ENCODE measurements at places on chromosomes 4 and X.

DNA sequence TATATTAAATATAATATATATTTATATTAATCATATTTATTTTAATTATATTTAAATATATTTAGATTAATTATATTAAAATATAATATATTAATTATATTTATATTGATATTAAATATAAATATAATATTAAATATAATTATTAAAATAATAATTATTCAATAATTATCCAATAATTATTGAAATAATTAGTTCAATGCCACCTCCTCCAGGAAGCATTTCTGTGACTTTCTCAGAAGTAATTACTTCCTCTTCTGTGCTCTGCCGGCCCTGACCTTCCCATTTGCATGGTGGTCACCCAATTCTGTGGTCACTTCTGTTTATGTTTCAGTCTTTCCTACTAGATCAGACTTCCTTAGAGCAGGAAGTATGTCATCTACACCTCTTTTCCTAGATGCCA is 45.8 kb downstream of the EVC2 start:
- DNase-seq, result peak; percentile 5

DNA sequence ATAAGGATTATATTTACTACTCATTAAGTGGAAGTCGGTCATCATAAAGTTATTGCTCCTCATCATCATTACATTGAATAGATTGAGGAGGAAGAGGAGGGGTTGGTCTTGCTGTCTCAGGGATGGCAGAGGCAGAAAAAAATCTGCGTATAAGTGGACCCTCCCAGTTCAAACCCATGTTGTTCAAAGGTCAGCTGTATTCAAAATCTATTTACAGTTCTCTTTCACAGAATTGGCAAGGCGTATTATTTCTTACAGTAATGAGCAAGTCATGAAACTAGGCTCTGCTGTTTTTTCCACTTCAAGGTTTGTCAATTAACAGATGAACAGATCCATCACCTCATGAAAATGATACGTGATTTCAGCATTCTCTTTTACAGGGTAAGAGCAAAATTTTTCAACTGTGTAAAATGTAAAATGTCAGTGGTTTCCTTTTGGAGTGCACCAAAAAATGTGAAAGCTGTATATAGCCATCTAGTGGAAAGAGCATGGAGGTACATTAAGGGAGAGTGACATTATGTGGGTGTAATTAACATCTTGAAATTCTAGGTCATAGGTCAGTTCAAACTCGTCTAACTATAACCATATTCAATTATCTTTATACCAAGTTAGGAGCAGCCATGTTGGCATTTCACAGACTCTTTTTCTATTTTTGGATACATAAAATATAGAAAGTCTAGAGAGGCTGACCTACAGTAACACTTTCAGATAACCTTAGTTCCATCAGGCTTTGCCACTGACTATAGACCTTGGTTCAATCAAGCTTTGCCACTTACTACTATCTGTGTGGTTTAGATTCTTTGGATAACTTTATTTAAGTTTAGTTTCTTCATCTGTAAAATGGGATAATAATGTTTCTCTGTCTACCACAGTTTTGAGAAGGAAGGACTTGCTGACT is 30.1 kb downstream of the NEIL3 start:
- DNase-seq, result peak; percentile 50

DNA sequence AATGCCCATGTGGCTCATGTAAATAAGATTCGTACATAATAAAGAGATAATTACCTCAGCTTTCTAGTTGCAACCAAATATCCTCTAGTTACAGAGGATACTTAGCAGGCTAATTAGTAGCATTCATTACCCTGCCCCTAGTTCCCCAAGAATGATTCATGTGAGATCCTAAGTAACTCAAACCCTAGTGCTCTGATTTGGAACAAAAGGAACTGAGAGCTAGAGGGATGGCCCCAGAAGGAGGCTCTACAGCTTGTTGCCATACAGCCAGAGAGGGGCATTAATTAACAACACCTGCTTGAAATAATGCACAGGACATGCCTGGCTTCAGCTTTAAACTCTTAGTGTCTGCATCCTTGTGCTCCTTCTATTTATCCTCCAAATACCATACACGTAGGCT is 32.6 kb upstream of the CBR4 start:
- no peak for DNase-seq

DNA sequence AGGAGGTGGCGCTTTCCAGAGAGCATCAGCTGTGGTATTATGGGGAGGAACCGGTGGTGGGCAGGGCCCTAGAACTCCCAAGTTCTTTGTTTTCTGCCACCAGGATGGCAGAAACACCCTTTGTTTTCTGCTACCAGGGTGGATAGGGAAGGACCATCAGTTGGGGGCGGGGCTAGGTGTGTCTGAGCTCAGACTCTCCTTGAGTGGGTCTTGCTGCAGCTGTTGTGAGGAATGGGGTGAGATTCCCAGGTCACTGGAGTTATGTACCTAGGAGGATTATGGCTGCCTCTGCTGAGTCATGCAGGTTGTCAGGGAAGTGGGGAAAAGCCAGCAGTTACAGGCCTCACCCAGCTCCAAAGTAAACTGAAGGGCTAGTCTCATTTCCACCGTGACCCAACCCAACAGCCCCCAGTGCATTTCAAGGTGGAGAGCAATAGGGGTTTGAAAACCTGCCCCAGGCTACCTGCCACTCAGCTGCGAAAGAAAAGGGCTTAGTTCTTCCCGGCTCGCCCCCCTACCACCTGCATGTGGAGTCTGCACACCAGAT is 167.8 kb upstream of the FAM241A start:
- no peak for DNase-seq

DNA sequence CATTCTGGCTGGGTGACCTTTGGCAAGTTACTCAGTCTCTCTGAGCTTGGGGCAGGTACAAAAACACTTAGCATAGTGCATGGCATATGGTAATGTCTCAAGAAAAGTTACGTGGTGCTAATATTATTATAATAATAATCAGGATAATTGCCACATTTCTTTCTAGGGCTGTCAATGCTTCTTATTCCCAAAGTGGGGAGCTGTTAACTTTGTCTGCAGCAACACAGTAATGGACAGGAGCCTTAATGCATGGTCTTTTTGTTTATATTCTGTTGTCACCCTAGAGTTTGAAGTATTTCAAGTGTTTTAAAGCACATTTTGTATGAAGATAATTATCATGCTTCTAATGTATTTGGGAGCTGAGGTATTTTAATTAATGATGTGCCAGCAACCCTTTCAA is 121.8 kb downstream of the FHIP1A start:
- DNase-seq, result no peak

DNA sequence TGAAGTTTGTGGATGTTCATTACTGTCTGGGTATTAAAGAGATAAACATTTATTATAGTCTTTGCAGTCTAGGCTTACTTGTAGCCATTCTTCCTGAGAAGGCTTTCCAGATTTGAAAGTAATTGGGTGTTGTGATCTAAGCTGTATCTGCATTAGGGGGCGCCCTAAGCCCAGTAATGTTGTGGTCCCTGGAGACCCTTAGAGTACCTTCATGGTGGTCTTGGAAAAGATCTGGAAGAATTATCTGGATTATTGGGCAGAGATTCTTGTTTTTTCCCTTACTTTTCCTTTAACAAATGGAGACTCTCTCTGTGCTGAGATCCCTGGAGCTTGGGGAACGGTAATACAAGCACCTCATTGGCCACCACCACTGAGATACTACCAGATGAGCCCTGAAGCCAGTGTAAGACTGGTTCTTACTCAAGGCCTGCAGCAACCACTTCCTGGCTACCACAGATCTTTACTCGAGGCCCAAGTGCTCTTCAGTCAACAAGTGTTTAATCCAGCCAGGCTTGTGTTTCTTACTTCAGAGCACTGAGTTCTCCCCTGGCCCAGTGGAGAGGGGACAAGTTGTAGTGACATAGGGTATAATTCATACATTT is 63.1 kb downstream of the RTL3 start:
- DNase-seq, result no peak
